ENCODE measurements at places on chromosomes 6 and 20. TPM values are rescaled to one million over a fixed set of nuclear protein-coding genes. Genes with fewer than 3 reads are reported as not detected.

GRCh38 chr20:542777-543368 lies 717 bp downstream of the CSNK2A1 start:
- peak; percentile 19 for DNase-seq

RIPPLY2 gene
- not detected for polyA plus RNA-seq

PSORS1C2 gene
- polyA plus RNA-seq = 0.19 TPM

SSTR4 gene
- not detected for polyA plus RNA-seq

CAGE1 gene
- polyA plus RNA-seq = not detected
